ENCODE measurements at places on chromosomes 2 and 18.

GRCh38 chr2:219947575-219947974 is 320.1 kb downstream of the SLC4A3 start:
- DNase-seq: no peak

- DNase-seq: no peak
Observed at GRCh38 chr2:229485857-229486256, 214.8 kb upstream of the PID1 start.

GRCh38 chr18:58043491-58044369 is at the start of gene NEDD4L:
Gene NEDD4L, plus strand, starts transcription at chr18:58044226. Its CDS starts 435 bp downstream, at chr18:58044661.
- DNase-seq: peak; percentile 53

DNA sequence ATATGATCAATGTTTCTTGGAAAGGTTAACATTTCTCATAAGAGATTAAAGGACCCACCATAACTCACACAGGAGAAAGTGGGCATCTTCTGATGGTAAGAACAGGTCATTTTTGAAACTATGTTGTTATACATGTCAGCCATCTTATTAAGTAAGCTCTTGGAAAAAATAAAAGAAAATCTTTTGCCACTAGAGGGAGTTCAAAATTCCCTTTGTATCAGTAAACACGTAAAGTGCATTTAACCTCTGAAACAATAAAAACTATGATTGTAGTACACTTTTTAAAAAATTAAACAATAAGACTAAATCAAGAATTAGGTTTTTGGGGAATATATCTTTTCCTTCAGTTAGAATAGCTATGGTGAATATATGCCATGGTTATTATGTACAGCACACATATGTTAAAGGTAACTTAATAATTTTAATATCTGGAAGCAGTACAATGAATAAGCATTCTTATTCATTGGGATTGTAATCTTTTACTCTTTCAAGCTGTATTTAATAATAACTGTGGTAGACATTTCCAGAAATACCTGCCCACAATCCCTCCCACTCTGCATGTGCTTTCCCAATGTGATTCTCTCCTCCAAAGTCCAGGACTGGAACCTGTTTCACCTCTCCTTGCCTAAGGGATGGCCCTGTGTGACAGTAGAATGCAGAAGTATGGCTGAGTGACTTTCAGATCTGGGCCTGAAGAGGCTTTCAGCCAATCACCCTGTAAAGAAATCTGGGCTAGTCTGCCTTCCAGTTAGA is 64.2 kb downstream of the RBMS1 start:
- DNase-seq: no peak

GRCh38 chr2:104848526-104848925 is 5.4 kb upstream of the POU3F3 start:
- no peak for DNase-seq

GRCh38 chr2:218289639-218290315 is 2.5 kb downstream of the TMBIM1 start:
- no peak for DNase-seq

DNA sequence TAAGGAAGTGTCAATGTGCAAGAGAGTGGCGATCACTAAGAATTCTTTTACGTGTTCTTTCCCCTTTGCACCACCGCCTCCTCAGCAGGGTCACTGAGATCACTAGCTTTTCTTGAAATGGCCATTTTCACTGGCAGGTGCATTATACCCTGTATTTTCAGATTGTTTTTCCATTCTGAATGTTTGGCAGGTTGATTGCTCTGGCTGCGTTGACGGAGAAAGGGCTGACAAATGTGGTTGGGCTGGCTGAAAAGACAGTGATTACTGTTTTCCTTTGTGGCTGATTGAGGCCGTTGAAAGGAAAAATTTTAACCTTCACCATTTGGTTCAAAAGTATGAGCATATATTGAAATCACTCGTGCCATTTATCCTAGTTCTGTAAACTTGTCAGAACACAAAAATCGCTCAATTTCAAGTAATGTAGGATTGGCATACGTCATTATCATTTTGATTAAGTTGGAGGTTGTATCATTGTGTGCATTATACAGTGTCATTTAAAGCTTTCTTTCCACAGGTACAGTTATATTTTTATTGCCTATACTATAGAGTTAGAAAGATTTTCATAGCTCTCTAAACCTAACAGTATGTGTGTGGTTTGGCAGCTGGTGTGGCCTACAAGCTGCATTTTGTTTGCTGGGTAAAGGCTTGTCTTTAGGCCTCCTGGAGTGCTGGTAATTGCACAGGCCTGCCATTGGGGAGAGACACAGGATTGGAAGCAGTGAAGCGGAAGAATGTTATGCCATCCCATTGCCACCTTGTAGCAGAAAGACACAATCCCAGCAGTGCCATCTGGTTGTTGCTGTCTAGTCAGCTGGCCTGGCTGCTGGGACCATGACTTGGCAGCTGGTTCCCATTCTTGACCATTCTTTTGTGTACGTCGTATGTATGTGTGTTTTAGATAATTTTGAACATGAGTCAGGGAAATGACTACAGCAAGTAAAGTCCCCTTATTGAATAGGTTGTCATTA is 36.7 kb downstream of the DYNC1I2 start:
- DNase-seq: no peak

- no peak for DNase-seq
Observed at GRCh38 chr2:88199912-88200682, 30.0 kb downstream of the THNSL2 start.

- no peak for DNase-seq
Observed at GRCh38 chr2:145228506-145228905, 708.6 kb upstream of the ZEB2 start.

- no peak for DNase-seq
Observed at GRCh38 chr18:74353169-74353775, 37.6 kb downstream of the C18orf63 start.

DNA sequence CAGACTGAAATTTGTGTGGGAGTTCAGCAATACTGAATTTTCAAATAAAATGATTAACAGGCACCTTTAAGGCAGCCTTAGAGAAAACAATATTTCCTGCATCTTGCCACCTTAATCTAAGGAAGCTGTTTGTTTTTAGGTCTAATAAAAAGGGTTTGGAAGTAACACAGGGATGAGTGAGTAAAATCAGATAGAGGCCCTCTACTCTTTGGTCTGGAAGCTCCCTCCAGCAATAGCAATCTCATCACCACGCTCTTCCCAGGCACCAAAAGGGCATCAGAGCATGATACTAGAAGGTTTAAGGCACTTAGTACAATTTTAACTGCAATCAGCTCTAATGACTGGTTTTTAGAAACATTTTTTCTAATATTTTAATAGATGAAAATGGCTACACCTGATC is 155.6 kb downstream of the VWC2L start:
- DNase-seq: no peak

DNA sequence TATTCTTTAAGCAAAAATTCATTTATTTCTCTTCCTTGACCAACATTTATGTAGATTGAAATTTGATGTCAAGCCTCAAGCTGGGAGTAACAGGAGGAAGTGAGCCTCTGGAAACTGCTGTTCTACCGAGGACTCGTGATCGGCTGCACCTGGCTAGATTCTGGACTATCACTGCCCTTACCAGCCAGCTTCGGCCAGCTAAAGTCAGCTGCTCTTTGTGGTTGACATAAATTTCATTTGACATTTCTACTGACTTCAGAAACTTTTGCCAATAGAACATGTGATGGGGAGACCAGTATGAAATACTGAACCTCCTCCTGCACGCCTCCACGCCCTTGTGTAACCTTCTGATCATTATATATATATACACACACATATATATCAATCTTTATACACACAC is 74.2 kb upstream of the RGPD5 start:
- DNase-seq: no peak

- no peak for DNase-seq
Observed at GRCh38 chr2:6957910-6958615, 40.9 kb downstream of the RNF144A start.

- DNase-seq: no peak
Observed at GRCh38 chr2:224208443-224208842, 169.4 kb upstream of the SERPINE2 start.

DNA sequence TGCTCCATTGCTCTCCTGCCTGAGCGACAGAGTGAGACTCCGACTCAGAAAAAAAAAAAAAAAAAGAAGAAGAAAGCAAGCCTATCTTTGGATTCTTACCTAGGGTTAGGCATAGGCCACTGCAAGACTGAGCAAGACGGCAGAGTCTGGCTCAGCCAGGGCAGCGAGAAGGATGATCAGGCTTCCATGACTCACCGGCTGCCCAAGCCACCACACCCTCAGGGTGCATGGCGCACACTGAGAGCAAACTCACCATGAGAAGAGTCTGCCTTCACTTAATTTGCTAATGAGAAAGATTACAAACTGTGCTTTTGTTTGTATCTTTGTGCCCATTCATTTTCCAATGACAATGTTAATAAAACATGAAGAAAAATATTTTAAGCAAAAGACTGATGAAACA is 8.2 kb downstream of the FAM110C start:
- no peak for DNase-seq
